ENCODE measurements at places on chromosomes 5 and 9. TPM values are rescaled to one million over a fixed set of nuclear protein-coding genes. Genes with fewer than 3 reads are reported as not detected.

DNA sequence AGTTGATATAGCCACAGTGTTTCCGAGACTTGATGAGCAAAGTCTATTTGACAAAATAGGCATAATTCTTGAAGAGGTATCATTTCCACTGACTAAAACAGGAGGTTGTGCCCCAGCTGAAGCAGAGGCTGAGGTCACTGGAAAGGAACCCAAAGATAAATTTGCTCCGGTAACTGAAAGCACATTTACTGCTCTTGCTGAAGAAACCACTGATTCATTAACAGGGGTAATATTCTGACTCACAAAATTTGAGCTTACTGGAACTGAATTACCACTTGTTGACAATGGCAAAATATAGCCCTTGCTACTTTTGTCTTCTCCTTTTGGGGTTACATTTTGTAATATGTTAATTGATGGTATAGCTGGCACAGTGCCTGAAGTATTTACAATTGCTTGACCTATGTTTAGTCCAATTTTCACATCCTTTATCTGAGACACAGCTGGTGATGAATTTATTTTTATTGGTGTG, 30.2 kb downstream of the MLANA start:
- no peak for DNase-seq
- H3K4me1 ChIP-seq: no peaks in the 10 kb centered on the region
- peaks cover 15% of the 10 kb centered on the region for H3K36me3 ChIP-seq
- no peak overlapping the region for H3K27ac ChIP-seq
- H3K27me3 ChIP-seq: no peaks in the 10 kb centered on the region
- H3K4me3 ChIP-seq: no peak overlapping the region

GRCh38 chr5:149596712-149597111, 15.4 kb downstream of the ARHGEF37 start:
- no peaks in the 10 kb centered on the region for H3K4me1 ChIP-seq
- no peak for DNase-seq
- no peak overlapping the region for H3K4me3 ChIP-seq
- peak overlapping the region; percentile 35 for H3K27ac ChIP-seq
- no peaks in the 10 kb centered on the region for H3K36me3 ChIP-seq
- H3K27me3 ChIP-seq: no peaks in the 10 kb centered on the region

- no peak for DNase-seq
- H3K27me3 ChIP-seq: no peaks in the 10 kb centered on the region
- H3K4me3 ChIP-seq: no peak overlapping the region
- H3K27ac ChIP-seq: no peak overlapping the region
- H3K4me1 ChIP-seq: no peaks in the 10 kb centered on the region
- peaks cover 13% of the 10 kb centered on the region for H3K36me3 ChIP-seq
These were observed 84.3 kb downstream of the SLF1 start for GRCh38 chr5:94702729-94703128.

The WDR70 gene
- 52.0 TPM for total RNA-seq

DNA sequence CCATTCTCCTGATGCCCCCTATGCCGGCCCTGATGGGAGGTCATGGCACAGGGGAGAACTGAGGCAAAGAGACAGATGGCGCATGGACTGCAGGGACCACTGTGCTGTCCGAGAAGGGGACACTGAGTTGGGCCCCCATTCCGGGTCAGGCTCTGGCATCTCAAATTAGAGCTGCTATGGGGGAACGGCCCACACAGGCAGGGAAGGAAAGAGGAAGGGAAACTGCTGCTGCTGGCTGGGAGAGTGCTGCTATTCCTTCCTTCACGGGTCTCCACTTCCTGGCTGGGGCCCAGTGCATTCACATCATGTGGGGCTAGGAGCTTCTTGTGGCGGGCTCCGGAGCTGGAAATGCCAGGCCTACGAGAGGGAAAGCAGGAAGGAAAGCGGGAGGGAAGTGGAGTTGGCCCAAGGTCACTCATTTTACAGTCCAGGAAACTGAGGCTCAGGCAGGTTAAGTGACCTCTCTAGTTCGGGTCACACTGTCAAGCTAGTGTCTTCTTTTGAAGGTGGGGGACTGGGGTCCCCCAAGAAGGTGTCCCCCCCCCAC, 1.3 kb upstream of the CARD19 start:
- H3K4me3 ChIP-seq: peak overlapping the region; percentile 83
- H3K4me1 ChIP-seq: peaks cover 43% of the 10 kb centered on the region
- H3K27ac ChIP-seq: peak overlapping the region; percentile 81
- no peak for DNase-seq
- no peaks in the 10 kb centered on the region for H3K36me3 ChIP-seq

The EPB41L4B gene
- total RNA-seq: 1.2 TPM

GRCh38 chr5:51479840-51480239, 96.6 kb downstream of the ISL1 start:
- peaks cover 2% of the 10 kb centered on the region for H3K27me3 ChIP-seq
- H3K27ac ChIP-seq: no peak overlapping the region
- no peak overlapping the region for H3K4me3 ChIP-seq

The PCDHA10 gene
- 7.4 TPM for total RNA-seq

DNA sequence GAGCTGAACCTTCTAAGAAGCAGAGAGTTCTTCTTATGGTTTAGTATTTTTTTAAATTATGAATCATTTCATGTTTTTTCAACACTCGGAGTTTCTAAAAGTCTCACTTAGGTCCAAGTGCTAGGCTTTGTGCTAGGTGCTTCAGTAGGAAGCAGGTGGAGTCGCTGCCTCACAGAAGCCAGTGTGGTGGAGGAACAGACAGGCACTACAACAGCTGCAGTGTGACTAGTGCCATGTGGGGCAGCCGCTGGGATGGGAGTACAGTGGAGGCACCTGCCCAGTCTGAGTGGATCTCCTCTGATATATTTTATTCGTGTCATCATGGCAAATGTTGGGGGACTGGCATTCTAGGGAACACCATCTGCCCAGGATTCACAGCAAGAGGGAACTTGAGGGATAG, 15.3 kb downstream of the PCDHGC5 start:
- no peak for DNase-seq
- H3K27ac ChIP-seq: no peak overlapping the region

The SPINK7 gene
- total RNA-seq: not detected
